ENCODE measurements at places on chromosomes 16 and 17.

DNA sequence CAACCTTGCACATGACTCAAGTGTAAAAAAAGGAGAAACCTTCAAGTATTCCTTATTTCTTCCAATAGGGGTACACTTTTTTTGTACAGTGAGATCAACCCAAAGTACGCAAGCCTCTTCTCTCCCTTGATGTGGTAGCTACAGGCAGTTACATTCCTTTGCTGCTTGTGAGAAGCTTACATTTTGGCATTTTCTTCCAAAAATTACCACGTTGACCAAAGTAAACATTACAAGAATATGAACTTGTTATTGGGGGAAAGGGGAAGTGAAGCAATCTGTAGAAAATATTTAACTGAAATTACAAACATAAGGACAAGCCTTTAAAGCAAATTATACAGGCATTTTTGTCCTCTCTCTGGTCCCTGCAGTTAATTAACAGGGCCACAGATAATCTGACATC is 97.0 kb upstream of the TOB1 start:
- no peak for DNase-seq

GRCh38 chr16:81198635-81199034 is 39.9 kb upstream of the BCO1 start:
- no peak for DNase-seq

DNA sequence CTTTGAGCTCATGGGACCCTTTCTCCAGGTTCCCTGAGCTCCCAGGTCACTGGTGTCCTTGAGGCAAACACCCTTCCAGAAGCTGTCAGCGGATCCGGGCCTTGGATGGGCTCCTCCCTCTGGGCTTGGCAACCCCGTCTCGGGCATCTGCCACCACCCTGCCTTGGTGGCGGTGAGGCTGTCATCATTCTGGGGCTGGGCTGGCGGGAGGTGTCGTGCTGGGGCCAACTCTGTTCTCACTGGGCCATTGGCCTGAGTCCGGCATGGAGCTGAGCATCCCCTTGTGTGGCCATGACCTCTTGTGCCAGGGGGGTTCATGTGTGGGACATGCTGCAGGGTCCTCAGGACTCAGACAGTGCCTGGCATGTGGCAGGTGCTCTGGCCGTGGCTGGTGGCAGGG is 197.6 kb downstream of the LAT start:
- no peak for DNase-seq

- DNase-seq = no peak
Observed at GRCh38 chr16:51556694-51557340, 405.7 kb upstream of the SALL1 start.

DNA sequence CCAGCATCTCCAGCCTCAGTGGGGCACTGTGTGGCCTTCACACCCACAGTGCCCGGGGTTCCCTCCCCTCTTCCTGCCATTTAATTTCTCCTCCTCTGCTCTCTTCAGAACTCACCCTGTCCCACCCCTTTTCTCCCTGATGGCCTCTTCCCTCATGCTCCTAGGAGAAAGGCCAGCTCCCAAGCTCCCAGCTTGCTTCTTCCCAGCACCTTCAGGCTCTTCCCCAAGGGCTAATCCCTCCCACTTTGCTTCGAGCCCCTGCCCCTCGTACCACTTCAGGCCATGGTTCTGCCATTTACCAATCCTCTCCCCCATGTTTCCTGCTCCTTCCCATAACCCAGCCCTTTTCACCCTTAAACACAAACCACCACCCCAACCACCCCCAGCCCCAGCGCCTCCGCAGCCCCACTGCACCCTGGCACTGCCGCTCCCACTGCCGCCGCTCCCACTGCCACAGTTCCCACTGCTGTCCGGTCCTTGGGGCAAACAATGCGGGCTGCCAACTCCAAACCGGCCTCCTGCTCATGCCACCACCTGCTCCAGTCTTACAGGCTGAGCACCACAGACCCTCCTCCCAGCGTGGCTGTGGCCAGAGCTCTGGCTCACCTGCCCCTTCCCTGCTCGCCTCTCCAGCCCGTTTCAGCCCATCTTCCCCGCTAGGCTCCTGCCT is 28.6 kb downstream of the ADAM11 start:
- no peak for DNase-seq

DNA sequence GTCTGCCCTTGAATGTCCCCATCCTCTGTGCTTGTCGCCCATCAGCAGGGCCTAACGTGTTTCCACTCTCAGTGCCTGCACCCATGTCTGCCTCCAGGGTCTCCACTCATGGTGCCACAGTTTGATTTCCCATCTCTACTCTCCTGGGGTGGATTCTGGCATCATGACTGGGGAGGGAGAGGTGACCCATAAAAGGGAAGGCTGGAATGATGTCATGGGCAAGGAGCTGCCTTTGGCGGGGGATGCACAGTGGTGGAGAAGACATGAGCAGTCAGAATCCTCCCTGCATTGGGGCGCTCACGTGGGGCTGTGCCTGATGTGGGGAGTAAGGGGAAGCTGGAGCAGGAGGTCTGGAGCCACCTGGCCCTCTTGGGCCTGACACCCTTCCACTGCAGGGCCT is 100.9 kb downstream of the USP22 start:
- DNase-seq = no peak

- DNase-seq = no peak
Observed at GRCh38 chr17:21524211-21524591, 148.0 kb downstream of the KCNJ12 start.

DNA sequence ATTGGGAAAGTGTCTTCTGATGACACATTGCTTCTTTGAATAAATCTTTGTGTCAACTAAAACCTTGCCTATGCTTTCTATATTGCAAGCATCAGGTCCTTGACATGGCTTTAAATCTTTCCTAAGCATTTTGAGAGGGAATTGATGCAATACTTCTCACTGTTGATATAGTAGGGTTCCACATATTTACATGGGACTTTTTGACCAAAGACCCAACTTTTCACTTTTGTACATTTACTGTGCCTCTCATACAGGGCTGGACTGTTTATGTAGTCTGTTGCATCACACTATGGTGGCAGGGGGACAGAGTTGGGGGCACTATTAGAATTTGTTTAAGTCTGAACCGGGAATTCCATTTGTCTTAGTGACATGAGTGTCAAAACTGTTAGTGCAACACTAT is 308.5 kb upstream of the TBX2 start:
- no peak for DNase-seq

- DNase-seq = no peak
Observed at GRCh38 chr16:68526782-68527145, 12.3 kb upstream of the ZFP90 start.

GRCh38 chr16:74773446-74774222 is 986 bp downstream of the FA2H start:
- DNase-seq = no peak

Data from activated CD4-positive, alpha-beta memory T cell treated with anti-CD3 and anti-CD28 coated beads for 36 hours (primary cell).